Nephron progenitor cell (in vitro differentiated cells): ENCODE measurements at places on chromosomes 3 and 15.

- DNase-seq, result no peak
Observed at GRCh38 chr3:15796331-15796730, 1.4 kb downstream of the ANKRD28 start.

GRCh38 chr3:141094790-141095545 is 43.8 kb downstream of the SPSB4 start:
- no peak for DNase-seq

DNA sequence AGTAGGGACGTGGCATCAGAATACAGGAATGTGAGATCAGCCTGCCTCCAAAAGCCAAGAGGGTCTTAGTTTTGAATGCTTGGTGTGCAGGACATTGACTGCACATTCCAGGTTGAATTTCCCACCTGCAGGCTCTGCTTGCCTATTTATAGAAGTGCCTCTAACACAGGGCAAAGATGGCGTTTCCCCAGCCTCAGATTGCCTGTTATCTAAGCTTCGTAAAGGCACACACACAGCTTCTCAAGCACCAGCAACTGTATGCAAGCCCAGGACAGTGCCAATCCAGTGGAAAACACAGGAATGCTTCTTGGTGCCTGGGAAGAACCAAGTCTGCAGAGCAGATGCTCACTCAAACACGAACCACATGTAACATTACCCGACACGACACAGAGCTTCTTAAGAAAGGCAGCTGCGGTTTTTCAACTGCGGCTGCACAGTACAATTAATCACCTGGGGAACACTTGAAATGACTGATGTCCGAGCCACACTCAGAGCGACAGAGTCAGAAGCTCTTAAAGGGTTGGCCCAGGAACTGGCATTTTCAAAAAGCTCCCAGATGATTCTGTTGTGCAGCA is 90.0 kb upstream of the ANKRD34C start:
- DNase-seq, result no peak

GRCh38 chr3:193564012-193564411 is 9.3 kb upstream of the ATP13A4 start:
- DNase-seq, result no peak

GRCh38 chr15:40769274-40770146 is at the start of gene C15orf62:
TSS of gene C15orf62 (plus strand) at chr15:40769980. CDS start at chr15:40770496, 516 bp downstream.
- DNase-seq, result no peak

DNA sequence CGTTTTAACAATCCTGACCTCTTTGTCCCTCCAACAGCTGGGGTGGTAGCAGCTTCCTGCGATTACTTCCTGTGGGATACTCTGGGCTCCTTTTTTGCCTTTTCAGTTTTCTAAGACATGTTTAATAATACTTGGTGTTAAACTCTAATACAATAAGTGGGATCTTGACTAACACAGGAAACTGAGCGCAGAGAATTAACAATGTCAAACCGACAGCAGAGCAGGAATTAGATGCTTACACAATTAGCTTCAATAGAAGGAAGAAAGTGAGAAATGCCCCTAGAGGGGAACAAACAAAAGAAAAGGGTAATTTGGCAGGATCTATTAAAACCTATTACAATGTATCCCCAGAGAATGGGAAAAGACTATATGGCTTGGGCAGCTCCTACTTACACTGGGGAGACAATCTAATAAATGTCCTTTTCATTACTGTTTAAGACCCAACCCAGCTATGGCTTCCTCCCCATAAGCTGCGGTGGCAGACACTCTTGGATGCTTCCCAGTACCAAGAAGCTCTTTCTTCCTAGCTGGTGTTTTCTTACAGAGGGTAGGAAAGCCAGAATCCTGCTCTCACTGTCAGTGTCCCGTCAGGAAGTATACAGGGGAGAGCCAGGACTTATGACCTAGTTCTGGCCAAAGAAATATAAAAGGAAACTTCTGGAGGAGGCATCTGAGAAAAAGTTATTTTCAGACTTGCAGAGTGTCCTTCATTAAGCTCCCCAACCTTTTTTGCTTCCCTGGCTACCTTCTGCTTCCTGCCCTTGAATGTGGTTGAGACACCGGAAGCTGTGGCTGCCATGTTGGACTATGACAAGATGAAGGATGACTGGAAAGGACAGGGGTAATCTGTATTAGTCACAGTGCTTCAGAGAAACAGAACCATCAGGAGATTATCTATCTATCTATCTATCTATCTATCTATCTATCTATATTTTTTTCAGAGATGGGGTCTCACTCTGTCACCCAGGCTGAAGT is 194.1 kb upstream of the KBTBD8 start:
- no peak for DNase-seq

DNA sequence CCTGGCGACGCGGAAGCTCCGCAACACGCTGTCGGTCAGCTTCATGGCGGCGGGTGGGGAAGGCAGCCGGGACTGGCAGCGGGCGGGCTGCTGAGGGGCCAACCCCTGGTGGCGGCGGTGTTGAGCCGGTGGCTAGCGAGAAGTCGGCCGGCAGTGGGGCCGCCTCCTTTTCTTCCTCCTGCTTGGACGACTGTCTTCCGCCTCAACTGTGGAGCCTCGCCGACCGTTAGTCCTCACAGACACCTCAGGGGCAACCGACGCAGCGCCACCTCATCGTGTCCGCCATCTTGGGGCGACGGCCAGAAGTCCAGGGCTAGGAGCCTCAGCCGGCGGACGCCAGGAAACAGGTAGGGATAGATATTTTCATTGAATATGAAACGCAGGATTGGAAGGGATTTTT is 875.1 kb downstream of the NSUN3 start:
- DNase-seq, result no peak

GRCh38 chr3:134614955-134615354 is 35.9 kb downstream of the KY start:
- no peak for DNase-seq

- no peak for DNase-seq
Observed at GRCh38 chr3:76078101-76078500, 292.8 kb upstream of the ZNF717 start.

GRCh38 chr3:1374471-1374870 is 281.6 kb downstream of the CNTN6 start:
- no peak for DNase-seq

GRCh38 chr15:74529921-74530320 is 11.1 kb upstream of the ARID3B start:
- DNase-seq, result no peak

- no peak for DNase-seq
Observed at GRCh38 chr3:5093731-5094130, 28.4 kb upstream of the ARL8B start.

GRCh38 chr15:87902772-87903426 is 353.6 kb downstream of the NTRK3 start:
- no peak for DNase-seq
